ENCODE measurements at places on chromosomes 6 and 20.
A peak's percentile ranks its signal among the peaks of the same experiment; 100 is the strongest.

DNA sequence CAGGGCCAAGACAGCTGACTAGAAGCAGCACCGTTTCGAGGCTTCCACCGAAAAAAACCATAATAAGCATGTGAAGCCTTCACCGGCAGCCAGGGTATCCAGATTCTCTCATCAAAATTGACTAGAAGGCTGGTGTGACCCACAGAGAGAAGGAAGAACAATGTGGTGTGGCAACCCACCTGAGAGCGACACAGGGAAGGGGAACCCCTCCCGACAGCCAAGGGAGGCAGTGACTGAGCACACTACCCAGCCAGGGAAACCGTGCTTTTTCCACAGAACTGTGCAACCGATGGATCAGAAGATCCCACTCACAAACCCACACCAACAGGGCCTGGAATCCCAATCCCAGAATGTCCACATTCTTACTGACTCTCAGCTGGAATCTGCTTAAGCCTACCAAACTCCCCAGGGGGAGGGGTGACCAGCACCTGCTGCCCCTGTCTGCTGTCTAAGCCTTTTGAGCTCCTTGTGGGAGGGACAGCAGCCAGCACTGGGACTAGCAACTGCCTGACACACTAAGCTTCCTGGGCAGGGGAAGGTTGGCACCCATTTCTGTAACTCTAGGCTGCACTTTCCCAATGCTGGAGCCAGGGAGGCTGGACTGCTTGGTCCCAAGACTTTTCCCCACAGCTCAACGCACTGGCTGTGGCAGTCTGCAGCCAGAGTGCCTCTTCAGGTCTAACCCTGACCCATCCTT, 231.9 kb upstream of the FAM83B start:
- DNase-seq = no peak

GRCh38 chr6:10099529-10100140, 315.2 kb downstream of the TFAP2A start:
- no peak for DNase-seq

DNA sequence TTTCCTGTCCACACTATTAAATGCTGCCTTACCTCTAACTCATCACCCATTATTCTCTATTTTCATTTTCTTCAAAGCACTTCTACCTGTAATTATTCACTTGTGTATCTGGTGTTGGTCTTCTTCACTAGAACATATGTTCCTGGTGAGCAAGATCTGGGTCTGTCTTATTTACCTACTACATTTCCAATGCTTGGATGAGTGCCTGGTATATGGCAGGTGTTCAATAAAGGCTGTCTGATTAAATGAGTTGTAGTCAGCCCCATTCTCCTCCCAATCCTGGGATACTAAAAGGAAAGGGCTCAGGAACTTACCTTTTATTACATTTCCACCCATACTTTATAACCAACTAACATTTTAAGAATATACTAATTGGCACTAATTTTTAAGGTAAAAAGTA, 61.0 kb downstream of the CEP162 start:
- DNase-seq = no peak

GRCh38 chr6:88499845-88500699, 333.9 kb upstream of the CNR1 start:
- DNase-seq = no peak

- no peak for DNase-seq
These were observed 19.1 kb downstream of the XRN2 start for GRCh38 chr20:21322083-21322710.

GRCh38 chr6:157597461-157598312, 216.7 kb downstream of the ZDHHC14 start:
- peak; percentile 15 for DNase-seq

DNA sequence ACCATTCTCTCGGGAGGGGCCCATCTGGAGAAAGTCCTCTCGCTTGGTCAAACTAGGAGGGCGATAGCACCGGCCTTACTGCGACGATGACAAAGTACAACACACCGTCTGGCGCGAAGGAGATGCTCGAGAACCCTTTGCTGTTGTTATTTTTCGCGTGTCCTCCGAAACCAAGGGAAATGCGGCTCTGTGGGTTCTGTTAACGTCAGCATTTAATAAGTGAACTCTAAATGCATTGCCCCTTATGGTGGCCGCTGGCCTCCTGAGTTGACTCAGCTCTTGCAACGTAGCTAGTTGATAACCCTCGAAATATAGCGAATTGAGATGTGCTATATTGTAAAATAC, 577 bp upstream of the SCAND1 start:
- DNase-seq = peak; percentile 31

GRCh38 chr6:75353644-75354043, 69.1 kb upstream of the TMEM30A start:
- DNase-seq = no peak

GRCh38 chr6:84280030-84280429, 52.6 kb upstream of the CEP162 start:
- DNase-seq = peak; percentile 55

- DNase-seq = no peak
These were observed 14.7 kb downstream of the FOXQ1 start for GRCh38 chr6:1326535-1327121.

DNA sequence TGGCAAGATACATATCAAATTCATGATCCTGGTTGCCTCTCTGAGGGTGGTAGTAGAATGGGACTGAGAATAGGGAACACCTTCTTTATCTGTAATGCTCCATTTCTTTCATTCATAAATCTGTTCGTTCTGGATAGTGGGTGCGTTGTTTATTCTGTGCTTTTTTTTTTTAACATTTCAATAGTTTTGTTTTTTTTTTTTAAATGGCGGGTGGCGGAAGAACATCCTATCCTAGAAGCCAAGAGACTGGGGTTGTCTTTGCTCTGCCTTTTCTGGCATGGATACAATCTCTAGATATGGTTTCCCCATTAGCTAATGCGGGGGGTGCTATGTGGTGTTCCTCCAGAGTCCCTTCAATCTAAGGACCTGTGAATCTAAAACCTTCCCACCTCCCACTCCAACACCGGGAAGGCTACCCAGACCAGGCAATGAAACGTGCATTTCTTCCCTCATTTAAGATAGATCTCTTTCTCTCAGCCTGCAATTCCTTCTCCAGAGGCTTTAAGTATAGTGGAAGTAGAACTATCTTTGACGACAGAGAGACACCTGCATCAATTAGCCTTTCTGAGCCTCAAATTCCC, 883 bp upstream of the CCDC28A start:
- no peak for DNase-seq

DNA sequence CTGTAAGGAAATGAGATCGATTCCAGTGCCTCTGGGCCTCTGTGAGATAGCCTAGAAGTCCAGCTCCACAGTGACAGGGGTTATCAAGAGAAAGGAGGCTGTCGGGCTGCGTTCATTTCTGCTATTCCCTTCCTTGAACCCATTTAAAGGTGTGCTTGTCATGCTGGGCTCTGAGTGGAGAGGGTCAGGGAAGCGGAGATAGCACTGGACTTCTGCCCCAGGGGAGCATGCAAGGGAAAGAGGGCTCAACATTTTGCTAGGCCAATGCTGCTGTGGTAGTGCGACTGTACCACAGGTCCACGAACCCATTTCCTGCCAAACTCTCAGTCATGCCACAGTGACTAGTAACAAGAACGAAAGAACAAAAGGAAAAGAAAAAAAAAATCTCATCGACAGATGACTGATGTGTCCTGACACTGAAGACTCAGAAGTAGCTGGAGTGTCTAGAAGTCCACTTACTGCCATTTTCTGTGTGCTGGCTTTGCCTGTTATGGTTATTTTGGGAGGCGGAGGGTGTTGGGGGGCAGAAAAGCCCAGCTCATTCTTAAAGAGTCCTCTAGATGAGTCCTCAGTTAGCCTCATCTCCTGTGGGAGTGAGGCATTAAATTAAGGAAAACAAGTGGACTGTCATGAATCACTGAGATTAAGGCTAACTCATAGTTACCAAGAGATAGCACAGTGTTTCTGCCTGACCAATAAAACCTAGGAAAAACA, 8.1 kb downstream of the NEDD9 start:
- DNase-seq = peak; percentile 42

GRCh38 chr6:122401104-122401503, 1.7 kb downstream of the HSF2 start:
- DNase-seq = no peak

DNA sequence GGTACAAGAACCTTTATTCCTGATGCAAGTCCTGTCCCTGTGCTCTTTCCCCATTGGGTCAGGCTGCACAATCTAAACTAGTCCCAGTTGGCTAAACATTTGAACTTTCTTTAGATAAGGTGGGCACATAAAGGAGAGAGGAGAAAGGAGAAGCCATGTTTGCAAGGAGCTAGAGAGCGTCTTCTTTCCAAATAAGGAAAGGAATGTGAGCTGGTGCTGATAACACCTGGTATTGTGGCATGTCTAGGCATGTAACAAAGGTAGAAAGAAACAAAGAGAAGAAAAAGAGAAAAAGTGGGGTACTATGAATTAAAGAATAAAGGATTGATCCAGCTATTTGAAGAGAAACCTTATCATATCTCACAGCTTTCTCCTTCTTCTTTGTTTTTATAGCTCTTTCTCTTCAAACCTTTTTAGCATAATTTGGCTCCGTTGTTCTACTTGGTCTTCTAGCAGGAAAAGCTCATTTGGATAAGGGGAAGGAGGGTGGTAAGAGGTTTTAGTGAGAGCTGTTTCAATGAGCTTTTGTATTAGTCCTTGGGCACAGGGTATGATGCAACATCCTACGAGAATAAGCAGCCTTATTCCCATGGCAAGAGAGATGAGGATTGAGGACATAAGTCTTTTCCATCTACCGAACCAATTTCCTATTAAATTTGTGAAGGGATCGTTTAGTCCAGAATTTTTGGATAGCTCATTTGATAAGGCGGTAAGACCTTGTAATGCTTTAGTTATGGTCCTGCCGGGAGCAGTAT, 415.5 kb upstream of the MAN1A1 start:
- DNase-seq = no peak

GRCh38 chr6:136016228-136017225, 165.0 kb downstream of the PDE7B start:
- DNase-seq = no peak

DNA sequence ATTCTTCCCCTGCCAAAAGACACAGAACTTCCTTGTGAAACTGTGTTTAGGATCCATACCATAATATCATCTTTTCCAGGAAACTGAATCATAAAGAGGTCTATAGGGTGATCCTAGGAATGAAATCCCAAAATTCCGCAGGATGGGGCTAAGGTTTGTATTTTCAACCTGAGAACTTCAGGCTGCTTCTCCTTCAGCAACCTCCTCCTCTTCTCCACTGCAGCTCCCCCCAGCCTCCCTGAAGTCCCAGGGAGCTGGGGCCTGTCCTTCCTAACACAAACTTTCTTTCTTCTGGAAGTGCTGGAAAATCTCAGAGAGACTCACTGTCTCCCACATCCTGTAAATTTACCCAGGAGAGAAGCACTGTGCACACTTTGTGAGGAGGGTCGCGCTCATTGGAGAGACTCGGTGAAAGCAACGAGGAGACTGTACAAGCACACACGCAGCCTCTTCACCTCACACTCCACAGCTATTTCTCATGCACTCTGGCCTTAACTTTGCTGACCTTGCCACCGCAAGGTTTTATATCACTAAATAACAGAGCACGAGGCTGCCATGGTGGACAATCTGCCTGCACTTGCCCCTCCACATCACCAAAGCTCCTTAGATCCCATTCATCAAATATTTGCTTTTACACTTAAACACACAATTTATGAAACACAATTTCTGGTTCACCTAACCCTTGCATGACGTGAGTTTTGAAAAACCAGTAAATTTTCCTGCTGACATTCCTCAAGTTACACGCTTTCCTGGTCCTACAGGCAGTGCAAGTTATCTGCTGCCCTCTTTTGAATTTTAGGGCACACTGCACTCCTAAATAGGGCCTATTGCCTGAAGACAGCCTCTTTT, 14.3 kb downstream of the ID4 start:
- DNase-seq = peak; percentile 81
